HepG2 (cell line): ENCODE measurements at places on chromosomes 12 and 14. TPM values are rescaled to one million over a fixed set of nuclear protein-coding genes. Genes with fewer than 3 reads are reported as not detected.

- DNase-seq, result no peak
These were observed 109.0 kb downstream of the CHST11 start for GRCh38 chr12:104565606-104566243.

DNA sequence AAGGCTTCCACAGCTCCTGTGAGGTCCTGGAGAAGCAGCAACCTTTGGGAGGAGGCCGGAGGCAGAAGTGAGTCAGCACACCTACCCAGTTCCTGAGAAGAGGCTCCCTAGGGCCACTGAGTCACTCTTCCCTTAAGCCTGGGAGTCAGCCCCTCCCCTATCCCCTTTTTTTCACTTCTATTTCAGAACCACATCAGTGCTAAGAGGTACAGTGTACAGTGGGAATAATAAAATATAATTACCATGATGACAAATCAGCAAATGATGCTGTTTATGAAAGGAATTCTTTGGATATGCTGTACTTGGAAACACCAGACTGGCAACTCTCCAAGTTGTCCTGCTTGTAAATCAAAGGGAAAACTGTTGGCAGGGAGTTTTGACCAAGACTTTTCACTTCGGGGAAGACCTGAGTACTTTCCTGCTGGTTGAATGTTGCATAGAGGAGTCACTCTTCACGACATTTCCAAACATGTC is 7.8 kb upstream of the TBPL2 start:
- DNase-seq, result no peak

DNA sequence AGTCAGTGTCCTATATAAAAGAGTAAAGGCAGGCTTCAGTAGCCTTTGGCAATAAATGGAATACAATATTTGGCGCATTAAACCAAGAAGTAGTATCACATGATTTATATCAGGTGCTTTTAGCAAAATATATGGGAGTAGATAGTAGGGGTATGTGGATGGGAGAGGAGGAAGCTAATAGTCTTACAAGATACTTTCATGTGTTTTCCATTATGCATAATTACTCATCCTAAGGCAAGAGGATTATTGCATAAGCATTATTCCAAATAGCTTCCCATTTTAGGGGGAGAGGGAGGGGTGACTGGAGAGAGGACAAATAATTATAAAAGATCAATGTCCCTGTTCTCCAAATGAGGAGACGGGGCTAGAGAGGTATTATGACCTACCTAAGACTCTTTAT is 104.3 kb downstream of the DUSP6 start:
- no peak for DNase-seq

DNA sequence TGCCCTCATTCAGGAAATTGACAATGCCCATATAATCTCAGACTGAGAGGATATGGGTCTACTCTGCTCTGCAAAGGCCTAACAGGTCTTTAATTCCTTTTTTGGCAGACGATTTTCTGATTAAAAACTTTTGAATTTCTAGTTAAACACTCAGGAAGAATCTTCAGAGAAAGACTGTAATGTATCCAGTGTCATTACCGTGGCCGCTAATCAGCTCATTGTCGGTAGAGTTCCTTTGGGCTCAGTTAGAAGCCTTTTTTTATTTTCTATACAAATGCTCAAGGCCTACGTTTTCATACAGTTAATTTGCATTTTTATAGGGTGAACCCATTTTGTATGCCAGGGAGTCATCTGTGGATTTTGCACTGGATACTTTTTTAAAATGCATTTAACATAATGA is 549.9 kb downstream of the RPS29 start:
- no peak for DNase-seq

DNA sequence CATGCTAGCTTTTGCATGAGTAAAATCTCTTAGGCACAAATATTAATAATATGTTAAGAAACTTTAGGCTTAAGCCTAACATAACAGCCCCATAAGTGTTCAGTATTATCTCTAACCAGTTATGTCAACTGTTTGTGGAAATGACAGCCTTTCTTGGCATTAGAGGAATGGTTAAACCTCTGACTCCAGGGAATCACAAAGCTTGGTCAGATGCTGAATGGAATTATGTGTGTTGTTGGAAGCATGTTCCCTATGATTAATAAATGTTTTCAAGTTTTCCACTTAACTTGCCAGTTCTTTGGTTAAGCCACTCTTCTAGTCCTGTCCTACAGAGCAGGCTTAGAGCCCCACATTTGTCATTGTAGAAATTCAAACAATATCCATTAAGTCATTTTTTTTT is 17.0 kb downstream of the PSEN1 start:
- no peak for DNase-seq

DNA sequence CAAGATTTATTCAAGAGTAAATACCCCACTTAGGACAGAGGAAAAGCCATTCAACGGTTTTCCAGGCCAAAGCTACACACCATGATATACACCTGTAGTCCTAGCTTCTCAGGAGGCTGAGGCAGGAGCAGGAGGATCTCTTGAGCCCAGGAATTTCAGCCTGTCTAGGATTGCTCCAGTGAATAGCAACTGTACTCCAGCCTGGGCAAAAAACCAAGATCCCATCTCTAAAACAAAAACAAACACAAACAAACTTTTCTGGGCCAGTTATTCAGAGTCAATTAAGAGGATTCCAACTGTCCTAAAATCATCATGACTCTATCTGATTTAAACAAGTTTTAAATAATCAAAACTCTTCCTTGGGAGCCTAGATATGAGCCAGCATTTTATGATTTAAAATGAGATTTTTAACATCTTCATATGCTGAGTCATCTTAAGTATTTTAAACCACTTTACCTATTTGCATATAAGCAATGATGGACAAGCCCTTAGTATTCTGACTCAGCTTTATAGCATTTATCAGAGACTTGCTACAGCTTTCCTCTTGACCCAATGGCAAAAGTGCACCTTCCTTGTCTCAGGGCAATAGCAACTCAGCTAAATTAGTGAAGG is 77.1 kb downstream of the KCNMB4 start:
- DNase-seq, result no peak

DNA sequence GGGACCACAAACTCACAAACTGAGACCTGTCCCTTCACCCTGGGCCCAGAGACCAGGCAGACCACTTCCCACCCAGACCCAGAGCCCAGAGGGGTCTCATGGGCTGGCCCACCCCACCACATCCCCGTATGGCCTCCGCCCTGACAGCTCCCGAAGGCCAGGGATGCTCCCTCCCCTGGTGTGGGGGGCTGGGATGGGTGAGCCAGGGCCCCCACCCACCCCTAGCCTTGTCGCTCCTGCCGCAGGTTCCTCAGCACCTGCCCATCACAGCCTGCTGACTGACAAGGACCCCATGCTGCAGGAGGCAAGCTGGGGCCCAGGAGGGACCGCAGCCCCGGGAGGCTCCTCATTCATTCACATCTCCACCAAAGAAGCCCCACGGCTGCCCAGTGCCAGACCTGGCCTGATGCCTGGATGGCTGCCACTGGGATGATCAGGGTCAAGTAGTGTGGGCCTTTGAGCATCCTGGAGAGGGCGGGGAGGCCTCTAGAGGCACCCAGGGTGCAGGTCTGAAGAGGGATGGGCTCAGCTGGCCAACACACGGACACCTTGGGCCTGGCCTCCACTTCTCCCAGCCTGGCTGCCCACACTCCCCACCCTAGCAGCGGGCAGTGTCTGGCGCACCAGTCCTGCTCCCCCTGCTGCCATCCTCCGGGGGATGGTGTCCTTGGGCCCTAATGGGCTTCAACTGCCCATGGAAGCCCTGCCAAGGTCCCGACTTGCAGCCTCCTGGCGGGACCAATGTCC is 24.7 kb upstream of the GPR132 start:
- no peak for DNase-seq

GRCh38 chr14:76768671-76769500 is 7.6 kb downstream of the VASH1 start:
- no peak for DNase-seq

DNA sequence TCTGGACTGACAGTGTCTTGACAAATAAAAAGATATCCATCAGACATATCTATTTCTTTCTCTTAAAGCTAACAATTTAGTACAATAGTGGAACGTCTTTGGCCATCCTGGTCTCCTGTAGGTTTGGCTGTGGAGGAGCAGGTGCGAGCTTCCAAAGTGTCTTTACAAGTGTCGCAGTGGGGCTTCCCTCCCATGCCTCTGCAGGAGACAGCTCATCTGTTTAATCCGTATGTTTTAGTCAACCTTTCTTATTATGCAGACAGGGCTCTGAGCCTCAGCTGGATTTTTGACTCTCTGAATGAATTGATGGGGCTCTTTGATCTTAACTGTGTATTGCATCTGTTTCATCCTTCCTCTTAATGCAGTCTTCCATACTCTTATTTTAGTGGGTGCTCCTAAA is 57.5 kb downstream of the RMST start:
- DNase-seq, result no peak

GRCh38 chr14:63032641-63033040 is 12.6 kb downstream of the KCNH5 start:
- no peak for DNase-seq

GRCh38 chr14:104221636-104222369 is 83.4 kb downstream of the KIF26A start:
- no peak for DNase-seq

- DNase-seq, result no peak
These were observed 170.6 kb upstream of the DIO2 start for GRCh38 chr14:80381807-80382363.

DNA sequence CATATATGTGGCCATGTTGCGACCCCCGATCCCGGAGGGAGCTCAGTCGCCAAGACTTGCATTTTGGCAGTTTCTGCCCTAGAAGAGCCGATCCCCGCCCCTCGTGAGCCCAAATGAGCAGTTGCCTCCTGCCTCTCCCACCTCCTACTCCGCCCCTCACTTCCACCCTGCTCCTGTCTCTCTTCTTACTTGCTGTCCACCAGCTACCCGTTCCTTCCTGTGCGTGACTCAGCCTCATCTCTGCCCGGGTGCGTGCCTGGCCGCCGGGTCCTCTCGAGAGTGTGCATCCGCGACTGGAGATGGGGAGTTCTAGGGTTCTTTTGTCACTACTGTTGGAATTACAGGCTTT is 585 bp downstream of the GPATCH2L start:
- peak; percentile 60 for DNase-seq

- no peak for DNase-seq
These were observed 41.4 kb upstream of the PPFIA2 start for GRCh38 chr12:81800298-81801148.

REM2 gene
- 0.20 and 0.31 TPM in 2 replicates for polyA plus RNA-seq

STON2 gene
- polyA plus RNA-seq, result 2.1 and 2.4 TPM in 2 replicates

CD163L1 gene
- polyA plus RNA-seq, result 3.1 and 3.4 TPM in 2 replicates

GPR137C gene
- polyA plus RNA-seq, result 0.24 and 0.34 TPM in 2 replicates

CIROP gene
- polyA plus RNA-seq, result 0.07 and 0.14 TPM in 2 replicates

SLC7A7 gene
- polyA plus RNA-seq, result 0.63 and 1.1 TPM in 2 replicates
